ENCODE measurements at places on chromosomes 12 and 14.
A peak's percentile ranks its signal among the peaks of the same experiment; 100 is the strongest.

GRCh38 chr12:65631621-65632111 lies 192.6 kb upstream of the HMGA2 start:
- DNase-seq, result no peak

- DNase-seq, result no peak
Observed at GRCh38 chr14:104140213-104140462, 1.8 kb downstream of the KIF26A start.

GRCh38 chr12:119090865-119091264 lies 87.9 kb upstream of the HSPB8 start:
- DNase-seq, result no peak

GRCh38 chr12:56296295-56296694 lies 3.8 kb downstream of the CS start:
- no peak for DNase-seq

GRCh38 chr14:61042220-61042619 lies 61.2 kb downstream of the SLC38A6 start:
- no peak for DNase-seq

DNA sequence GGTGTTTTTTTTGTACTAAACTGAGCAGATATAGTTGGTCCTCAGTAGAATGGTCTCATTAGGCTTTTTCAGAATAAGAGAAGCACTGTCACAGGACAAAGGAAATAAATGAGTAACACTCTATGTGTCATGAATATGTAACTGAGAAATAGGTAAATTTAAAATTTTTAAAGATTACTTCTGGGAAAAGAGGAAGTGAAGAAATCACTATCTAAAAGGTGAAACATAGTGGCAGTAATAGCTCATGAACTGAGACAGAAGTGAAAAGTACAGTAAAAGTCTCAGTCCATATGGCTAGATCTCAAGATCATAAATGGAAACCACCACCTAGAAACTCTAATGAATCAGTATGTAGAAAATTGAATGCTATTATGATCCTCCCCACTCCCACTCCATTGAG lies 89.3 kb upstream of the TTC7B start:
- DNase-seq, result no peak

- no peak for DNase-seq
Observed at GRCh38 chr14:89617481-89618329, 200.7 kb upstream of the FOXN3 start.

DNA sequence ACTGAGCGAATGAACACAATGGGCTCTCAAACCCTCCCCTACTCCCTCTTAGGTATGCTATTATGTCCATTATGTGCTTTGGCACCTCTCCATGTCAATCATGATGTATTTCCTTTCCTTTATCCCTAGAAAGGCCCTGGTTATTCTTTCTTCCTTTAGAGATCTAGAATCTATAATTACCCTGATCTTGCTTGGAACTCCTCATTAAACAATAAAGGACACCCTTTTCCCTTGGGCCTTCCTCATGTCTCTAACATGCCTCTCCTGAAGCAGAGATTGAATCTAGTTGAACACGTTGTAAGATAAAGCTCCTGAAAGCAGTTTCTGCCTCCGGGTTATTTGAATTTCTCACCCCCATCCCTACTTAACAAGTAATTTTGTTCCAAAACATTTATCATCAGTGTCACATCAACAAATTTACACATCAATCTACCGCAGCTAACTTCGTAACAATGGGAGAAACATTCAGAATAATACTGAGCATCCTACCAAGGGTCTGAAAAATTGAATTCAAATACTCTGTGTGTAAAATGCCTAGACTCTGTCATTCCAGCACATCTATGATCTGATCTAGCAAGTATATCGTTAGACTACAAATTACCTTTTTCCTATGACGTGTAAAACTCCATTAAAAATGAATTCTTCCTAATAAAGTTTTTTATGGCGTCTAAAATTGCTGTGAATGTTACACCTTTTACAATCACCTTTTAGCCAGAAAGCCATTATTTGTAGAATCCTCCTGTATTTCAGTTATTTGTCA lies 5.4 kb downstream of the USP44 start:
- DNase-seq, result peak; percentile 88

DNA sequence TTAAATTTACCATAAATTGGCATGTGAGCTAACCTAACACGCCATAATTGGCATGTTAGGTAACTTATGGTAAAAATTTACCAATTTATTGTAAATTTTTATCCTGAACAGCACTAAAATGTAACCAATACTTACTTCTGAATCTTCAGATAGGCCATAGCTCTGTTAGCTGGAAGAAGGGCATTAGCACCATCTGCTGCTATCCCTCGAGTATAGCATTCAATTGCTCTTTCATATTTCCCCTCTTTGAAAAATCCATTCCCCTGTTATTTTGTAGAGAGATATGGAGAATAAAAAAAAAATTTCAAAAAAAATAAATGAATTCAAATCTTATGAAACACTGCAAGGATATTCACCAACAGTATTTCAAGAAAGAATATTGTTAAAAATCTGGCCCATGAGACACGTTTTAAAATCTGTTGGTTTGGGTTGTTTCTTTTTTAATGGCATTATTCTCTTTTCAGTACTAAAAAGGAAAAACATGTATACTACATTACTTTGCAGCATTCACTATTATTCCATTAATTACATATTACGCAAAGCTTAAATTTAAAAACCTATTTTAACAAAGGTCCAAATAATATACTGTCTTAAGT lies 19.1 kb downstream of the RPAP3 start:
- no peak for DNase-seq

- no peak for DNase-seq
Observed at GRCh38 chr14:73295198-73295796, 58.0 kb downstream of the PAPLN start.

GRCh38 chr14:68888025-68888850 lies 90.9 kb downstream of the ACTN1 start:
- no peak for DNase-seq

GRCh38 chr12:58915634-58916033 lies 4.7 kb downstream of the LRIG3 start:
- DNase-seq, result no peak

DNA sequence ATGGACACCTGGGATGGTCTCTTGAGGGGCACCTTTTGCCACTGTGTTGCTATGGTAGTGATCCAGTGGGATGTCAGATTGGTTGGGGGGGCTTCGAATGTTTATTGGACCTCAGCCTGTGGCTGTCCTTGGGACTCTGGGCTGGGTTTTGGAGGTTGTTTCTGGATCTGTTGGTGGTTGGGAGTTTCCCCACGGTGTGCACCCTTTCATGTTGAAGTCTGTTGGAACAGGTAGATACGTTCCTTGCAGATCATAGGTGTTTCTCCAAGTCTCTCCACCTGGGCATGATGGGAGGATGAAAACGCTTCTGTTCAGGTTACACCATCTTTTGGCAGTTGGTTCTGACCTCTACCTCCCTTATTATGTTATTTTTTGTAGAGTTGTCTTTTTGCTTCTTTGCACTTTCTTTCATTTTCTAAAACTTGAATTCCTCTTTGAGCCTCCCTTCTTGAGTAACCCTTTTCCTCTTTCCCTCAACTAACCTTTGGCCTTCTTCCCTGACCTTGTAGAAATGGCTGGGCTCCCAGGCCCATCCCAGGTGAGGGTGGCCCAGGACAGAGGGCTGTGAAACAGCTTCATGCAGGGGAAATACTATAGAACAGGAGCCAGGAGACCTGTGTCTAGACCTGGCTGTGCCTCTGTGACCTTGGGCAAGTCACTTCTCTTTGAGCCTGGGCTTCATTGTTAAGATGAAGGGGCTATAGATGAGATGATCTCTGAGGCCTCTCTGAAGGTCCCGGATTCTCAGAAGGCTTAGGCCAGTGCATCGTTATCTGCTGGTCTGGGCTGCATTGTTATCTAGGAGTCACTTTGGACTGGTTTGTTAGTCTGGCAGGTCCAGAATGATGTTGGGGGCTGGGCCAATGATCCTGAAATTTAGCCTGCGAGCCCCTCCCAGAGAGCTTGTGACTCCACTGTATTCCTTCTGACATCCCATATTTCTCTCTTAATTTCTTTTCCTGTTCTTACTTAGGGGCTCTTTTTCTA lies 2.0 kb downstream of the ATN1 start:
- no peak for DNase-seq

DNA sequence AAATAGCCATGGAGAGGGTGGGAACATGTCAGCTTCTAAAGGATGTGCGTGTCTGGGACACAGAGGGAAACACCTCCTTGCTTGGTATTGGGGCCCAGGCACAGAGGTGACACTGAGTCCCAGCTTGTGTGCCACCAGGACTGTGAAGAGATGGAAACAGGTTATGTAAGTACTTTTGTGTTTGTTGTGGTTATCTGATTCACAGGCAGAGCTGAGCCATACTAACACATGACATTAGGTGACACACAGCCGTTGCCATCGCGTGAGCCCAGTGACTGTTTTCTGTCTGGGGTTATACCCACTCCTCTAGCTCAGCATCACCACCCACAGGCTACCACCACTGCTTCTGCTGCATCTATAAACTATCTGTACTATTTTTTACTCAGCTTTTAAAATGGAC lies 12.1 kb upstream of the FLVCR2 start:
- DNase-seq, result no peak

DNA sequence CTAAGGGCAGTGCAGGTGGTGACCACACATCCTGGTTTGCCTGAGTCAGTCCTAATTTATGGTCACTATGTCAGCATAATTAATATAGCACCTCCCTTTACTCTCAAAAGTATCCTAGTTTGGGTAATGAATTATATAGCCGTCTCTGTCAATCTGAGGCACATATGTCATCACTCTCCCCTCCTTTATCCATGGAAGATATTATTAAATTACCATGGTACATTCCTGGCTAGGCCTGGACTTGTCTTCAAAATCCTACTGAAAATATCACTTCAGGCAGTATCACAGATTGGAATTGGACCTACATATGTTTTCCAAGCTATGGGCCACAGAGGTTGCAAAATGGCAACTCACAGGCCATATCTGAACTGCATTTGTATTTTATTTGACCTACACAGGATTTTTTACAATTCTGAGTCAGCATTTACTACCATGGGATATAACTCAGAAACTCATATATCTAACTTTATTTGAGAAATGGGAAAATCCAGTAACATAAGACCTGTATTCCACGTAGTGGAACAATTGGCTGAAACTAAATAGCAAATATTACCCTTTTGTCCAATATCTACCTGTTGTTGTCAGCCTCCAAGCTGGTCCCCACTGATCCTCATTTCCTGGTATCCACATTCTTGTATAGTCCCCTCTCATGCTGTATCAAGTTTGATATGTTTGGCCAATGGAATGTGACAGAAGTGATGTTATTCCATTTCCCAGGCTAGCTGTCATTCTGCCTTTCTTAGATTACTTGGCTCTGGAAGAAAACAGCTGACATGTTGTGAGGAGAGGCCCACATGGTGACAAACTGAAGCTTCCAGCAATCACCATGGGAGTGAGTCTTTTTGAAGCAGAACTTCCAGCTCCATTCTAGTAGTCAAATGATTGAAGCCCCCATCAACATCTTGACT lies 102.5 kb upstream of the MDM1 start:
- no peak for DNase-seq

GRCh38 chr14:72704502-72704901 lies 189.4 kb downstream of the DPF3 start:
- DNase-seq, result no peak

- no peak for DNase-seq
Observed at GRCh38 chr14:70721542-70721941, 79.8 kb downstream of the TTC9 start.

DNA sequence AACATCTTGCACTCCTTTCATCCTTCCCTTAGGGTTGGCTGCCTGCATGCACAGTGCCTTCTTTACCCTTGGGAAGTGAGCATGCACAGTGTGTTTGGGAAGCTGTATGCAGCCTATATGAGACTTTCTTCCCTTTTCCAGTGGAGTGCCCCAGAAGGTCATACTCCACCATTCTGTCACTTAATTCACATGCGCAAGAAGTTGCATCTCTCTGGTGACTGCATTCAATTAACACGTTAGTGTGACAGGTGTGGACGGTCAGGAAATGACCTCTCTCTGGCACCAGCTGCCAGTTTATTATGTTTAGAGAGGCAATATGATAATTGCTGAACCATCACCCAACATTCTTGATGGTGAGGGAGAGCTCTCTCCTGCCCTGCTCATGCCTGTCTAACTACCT lies 770.0 kb downstream of the FLRT2 start:
- DNase-seq, result peak; percentile 50

DNA sequence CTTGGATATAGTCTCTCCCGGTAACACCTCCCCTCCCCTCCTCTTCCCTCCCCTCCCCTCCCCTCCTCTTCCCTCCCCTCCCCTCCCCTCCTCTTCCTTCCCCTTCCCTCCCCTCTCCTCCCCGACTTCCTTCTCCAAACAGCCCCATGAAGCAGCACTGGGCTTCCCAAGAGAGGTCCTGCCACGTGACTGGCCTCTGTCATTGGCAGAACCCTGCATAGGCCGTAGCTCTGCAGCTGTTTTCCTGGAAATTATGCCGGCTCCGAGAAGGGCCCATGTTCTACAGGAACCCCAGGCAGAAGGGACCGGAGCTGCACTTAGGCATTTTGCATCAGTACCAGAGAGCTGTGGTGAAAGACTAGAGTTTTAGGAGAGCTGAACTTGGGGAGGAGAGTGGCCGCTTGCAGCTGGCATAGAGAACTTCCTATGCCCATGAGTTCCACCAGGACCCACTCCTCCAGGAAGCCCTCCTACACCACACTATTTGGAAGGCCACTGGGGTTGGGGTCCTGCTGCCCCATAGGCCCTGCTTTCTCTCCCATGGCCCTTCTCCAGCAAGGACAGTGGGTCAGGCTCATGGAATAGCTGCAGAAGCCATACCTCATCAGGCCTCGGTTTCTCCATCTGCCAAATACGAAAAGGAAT lies 5.1 kb upstream of the TNFAIP2 start:
- no peak for DNase-seq

- no peak for DNase-seq
Observed at GRCh38 chr12:74538491-74539258, 1.0 kb downstream of the ATXN7L3B start.

DNA sequence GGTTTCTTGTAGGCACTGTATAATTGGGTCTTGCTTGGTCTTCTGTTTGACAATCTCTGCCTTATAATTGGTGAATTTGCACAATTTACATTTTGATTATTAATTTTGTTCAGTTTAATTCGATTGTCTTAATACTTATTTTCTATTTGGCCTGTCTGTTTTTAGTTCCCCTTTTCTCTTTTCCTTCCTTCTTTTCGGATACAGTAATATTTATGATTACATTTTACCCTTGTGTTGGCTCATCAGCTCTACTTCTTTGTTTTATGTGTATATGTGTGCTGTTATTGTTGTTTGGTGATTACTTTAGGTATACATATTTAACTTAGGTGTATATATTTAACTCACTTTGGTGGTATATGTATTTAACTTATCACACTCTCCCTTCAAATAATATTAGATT lies 12.8 kb upstream of the BEGAIN start:
- no peak for DNase-seq

GRCh38 chr12:113230315-113231234 lies 9.3 kb downstream of the TPCN1 start:
- no peak for DNase-seq

DNA sequence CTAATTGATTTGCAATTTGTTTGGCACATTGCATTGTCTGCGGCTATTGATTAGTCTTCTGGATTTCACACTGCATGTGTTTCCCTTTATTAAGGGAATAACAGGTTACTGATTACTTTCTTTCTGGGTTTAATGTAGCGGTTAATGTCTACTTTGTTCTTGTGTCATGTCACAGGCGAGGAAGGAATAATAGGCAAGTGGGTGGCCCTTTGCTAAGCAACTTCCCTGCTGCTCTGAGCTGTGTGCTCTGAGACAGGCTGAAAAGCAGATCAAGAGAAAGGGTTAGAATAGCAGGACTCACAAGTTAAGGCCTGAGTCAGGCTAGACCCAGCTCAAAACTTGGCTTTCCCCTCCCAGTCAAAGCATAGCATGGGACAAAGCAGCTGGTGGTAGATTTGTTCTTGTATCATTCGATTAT lies 77.2 kb downstream of the NKX2-1 start:
- no peak for DNase-seq
